ENCODE measurements at places on chromosomes 16 and 17.

DNA sequence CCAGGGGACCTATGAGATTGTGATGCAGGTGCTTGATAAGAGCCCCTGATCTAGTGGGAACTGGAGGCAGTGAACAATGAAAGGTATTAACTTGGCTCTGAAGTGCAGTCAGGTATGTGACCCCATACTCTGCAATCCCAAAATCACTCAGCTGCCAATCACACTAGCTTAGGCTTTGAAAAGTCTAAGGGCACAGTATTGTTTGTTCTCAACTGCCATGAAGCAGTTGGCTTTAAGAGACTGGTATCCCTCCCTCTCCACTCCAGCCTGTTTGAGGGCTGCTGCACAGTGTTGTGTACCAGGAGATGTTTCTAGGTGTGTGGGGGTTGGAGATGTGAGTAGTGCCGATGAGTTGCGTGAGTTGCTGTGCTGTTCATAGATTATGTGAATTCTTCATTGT, 2.4 kb downstream of the YPEL2 start:
- DNase-seq, result no peak

GRCh38 chr16:51648526-51648925, 497.5 kb upstream of the SALL1 start:
- no peak for DNase-seq

- DNase-seq, result no peak
Measured at GRCh38 chr17:609232-609810, 105.3 kb downstream of the VPS53 start.

DNA sequence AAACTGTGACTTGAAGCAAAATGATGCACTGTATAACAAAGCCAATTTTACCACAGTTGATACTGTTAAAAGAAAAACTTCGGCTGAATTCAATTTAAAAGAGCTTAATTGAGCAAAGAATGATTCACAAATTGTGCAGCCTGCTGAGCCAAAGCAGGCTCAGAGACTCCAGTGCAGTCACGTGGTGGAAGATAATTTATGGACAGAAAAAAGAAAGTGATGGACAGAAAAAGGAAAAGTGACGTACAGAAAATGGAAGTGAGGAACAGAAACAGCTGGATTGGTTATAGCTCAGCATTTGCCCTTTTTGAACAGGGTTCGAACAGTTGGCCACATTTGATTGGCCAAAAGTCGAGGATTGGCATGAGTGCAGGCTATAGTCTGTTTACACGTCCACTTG, 25.7 kb downstream of the ZSWIM7 start:
- DNase-seq, result no peak

- no peak for DNase-seq
Measured at GRCh38 chr17:13993106-13993505, 76.2 kb upstream of the COX10 start.

DNA sequence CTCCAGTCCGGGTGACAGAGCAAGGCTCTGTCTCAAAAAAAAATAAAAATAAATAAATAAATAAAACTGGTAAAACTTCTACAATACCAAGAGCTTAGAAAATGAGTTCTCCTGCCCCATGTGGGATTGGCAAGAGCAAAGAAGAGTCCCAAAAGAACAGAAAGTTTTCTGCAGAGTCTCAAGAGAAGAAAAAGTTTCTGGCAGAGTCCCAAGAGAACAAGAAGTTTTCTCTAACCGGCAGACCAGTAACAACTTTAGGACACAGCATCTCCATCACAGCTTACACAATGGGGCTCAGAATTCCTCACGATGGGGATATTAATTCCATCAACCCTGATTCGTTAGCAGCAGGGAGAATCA, 1.1 kb downstream of the SLC39A11 start:
- DNase-seq, result no peak

DNA sequence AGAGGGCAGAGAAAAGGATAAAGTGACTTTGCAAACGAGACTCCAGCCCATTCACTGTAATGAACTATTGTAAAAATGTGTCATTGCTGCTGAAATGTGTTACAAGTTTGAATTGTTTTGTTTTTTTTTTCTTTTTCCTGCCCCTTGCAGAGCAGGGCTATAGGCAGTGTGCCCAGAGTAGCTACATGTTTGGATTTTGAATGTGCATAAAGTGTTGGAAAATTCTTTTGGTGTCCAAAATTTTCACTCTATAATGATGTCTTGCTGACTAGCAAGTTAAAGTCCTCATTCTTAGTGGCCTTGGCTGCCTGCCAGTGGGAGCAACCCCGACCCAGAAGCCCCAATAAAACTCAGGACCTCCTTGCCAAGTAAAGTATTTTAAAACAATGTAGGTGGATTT, 66.5 kb downstream of the IGF2BP1 start:
- DNase-seq, result no peak

DNA sequence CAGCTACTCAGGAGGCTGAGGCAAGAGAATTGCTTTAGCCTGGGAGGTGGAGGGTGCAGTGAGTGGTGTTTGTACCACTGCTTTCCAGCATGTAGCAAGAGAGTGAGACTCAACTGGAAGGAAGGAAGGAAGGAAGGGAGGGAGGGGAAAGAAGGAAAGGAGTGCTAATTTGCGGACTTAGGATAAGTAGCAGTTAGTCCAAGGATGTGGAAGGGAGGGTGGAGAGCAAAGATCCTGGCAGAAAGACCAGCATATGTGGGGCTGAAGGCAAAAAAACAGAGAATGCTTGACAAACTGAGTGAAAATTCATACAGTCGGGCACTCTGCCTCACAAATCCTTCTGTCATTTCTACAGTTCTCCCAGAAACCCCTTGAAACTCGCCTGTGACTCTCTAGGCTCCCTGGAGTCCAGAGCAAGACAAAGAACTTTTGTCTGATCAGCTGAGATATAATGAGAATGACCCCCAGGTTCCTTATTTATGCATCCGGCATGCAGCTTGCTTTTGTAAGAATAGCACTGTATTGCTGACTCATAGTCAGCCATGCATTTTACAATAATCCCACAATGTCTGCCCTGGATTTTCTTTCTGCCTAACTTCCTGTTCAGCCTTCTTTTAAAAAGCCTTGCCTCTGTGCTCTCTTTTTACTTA, 31.5 kb downstream of the CDK5RAP3 start:
- no peak for DNase-seq

DNA sequence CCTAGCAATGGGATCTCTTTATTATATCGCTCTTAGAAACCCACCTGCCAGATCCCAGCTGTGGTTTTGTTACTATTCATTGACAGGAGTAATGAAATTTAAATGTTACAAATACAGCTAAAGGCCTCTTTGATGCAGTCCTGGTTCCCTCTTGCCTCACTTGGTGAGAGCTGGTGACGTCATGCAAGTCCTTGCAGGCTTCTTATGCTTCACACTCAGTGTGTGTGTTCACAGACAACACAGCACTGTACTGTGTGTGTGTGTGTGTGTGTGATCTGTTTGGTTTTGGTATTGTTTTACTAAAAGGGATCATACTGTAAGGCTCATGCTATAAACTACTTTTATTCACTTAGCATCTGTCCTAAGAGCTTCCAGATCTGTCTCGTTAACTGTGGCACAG, 75.0 kb downstream of the USP22 start:
- DNase-seq, result no peak

- no peak for DNase-seq
Measured at GRCh38 chr16:24919536-24919935, 73.8 kb downstream of the SLC5A11 start.

- no peak for DNase-seq
Measured at GRCh38 chr16:11253009-11253994, 2.7 kb downstream of the SOCS1 start.

- no peak for DNase-seq
Measured at GRCh38 chr16:86668136-86668910, 90.0 kb downstream of the FOXL1 start.

DNA sequence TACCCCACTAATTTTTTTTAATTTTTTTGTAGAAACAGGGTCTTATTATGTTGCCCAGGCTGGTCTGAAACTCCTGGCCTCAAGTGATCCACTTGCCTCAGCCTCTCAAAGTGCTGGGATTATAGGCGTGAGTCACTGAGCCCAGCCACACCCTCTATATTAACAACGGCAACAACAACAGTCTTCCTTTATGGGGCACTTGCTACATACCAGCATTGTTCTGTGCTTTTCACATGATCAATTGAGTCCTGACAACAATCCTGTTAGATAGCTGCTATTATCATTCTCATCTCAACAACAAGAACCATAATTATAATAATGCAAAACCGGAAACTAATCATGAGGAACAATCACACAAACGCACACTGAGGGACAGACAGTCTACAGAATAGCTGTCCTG, 12.6 kb upstream of the ARL5C start:
- DNase-seq, result no peak

- DNase-seq, result no peak
Measured at GRCh38 chr17:7043497-7044198, at the start of gene SLC16A11. Gene SLC16A11 (minus strand): TSS chr17:7044092. CDS start chr17:7043513, 579 bp downstream.

DNA sequence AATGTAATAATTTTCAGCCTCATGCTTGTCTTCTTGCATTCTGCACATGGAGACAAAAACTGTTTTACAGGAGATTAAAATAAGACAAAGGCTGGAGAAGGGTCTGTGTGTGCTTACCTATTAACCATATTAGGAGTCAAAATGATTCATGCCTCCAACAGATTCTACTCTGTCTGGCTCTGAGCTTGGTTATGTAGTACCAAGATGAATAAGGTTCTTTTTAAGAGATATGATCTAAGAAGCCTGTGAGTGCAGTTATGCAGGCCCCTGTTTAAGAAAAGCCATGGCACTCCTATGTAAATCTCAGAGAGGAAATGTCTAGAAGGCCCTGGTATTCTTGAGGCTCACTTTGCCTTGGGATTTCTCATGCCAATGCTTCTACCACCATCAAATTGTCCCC, 486.6 kb upstream of the CDH11 start:
- no peak for DNase-seq

- no peak for DNase-seq
Measured at GRCh38 chr16:31363721-31364120, 8.7 kb downstream of the ITGAX start.

GRCh38 chr16:49876716-49877129, 20.8 kb upstream of the ZNF423 start:
- DNase-seq, result no peak

DNA sequence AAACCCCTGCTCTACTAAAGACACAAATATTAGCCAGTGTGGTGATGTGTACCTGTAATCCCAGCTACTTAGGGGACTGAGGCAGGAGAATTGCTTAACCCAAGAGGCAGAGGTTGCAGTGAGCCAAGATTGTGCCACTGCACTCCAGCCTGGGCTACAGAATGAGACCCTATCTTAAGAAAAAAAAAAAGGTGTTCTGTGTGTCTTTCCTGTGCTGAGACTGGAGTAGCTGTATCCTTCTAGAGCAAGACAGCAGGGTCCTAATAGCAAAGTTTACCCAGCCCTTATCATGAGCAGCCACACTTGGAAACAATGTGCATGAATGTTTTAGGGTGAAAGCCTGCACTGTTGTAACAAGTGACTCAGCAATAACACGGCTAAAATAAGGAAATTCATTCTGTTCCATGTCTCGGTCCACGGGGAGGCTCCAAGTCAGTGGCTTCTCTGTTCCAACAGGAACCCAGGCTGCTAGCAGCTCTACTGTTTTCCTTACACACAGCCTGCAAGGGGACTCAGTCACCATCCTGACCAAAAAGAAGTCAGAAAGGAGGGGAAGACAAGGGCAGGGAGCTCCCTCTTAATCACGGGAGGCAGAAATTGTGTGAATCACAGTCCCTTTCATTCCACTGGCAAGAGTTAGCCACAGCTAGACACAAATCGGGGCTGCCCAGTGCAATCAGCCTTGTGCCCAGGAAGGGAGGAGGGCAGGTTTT, 7.1 kb upstream of the SLC5A11 start:
- no peak for DNase-seq

DNA sequence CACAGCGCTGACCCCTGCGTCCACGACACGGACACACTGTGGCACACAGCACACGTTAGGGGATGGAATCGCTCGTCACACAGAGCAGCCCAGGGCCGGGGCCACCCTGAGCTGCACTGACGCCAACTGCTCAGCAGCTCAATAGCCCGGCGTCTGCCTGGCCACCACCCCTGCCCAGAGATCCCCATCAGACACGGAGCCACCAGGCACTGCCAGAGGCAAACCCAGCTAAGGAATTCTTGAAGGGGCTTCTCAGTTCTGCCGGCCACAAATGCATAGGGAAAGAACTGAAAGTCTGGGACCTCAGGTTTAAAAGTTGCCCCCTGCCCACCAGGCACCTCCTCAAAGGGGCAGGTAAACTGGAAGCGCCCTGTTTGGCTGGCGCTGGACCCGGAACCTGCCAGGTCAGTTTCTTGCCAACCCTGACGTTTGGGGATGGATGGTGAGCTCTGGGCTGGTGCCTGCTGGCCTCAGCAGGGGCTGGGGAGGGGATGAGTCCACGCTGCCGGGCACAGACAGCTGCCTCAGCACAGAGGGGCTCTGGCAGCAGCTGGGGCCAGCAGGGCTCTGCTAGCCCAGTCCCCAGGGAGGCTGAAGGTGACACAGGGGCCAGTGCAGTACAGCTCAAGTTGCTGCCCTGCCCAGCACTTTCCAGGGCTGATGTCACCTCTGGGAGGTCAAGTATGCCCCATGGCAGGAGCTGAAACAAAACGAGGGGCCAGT, 33.2 kb downstream of the TIMM22 start:
- no peak for DNase-seq

DNA sequence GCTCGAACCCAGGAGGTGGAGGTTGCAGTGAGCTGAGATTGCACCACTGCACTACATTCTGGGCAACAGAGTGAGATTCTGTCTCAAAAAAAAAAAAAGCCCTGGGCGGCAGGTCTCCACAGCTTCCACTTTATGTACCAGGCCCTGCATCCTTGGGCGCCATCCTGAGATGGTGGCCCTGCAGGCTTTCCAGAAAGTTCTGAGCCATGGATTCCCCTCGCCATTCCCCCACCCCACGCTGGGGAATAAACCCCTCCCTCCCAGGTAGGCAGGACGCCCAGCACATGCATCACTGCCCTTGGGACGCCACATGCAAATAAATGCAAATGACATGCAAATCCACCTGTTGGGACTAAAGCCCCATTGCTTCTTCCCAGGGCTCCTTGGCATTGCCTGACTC, 13.8 kb upstream of the ZNF469 start:
- no peak for DNase-seq

- DNase-seq, result no peak
Measured at GRCh38 chr17:18004345-18004744, 31.7 kb downstream of the DRC3 start.

- no peak for DNase-seq
Measured at GRCh38 chr17:10628756-10629155, 28.4 kb downstream of the MYH3 start.

GRCh38 chr16:17339764-17340541, 130.8 kb downstream of the XYLT1 start:
- DNase-seq, result no peak
